Right hindlimb (tissue), 1 donor: ENCODE measurements at places on chromosomes 11 and 22.
A peak's percentile ranks its signal among the peaks of the same experiment; 100 is the strongest.

DNA sequence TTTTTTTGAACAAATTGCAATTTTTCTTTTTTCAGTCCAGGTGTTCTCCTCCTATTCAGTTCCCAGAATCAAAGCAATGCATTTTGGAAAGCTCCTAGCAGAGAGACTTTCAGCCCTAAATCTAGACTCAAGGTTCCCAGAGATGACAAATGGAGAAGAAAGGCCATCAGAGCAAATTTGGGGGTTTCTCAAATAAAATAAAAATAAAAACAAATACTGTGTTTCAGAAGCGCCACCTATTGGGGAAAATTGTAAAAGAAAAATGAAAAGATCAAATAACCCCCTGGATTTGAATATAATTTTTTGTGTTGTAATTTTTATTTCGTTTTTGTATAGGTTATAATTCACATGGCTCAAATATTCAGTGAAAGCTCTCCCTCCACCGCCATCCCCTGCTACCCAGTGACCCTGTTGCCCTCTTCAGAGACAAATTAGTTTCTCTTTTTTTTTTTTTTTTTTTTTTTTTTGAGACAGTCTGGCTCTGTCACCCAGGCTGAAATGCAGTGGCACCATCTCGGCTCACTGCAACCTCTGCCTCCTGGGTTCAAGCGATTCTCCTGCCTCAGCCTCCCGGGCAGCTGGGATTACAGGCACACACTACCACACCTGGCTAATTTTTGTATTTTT is 6.2 kb upstream of the UBE4A start:
- DNase-seq = no peak

DNA sequence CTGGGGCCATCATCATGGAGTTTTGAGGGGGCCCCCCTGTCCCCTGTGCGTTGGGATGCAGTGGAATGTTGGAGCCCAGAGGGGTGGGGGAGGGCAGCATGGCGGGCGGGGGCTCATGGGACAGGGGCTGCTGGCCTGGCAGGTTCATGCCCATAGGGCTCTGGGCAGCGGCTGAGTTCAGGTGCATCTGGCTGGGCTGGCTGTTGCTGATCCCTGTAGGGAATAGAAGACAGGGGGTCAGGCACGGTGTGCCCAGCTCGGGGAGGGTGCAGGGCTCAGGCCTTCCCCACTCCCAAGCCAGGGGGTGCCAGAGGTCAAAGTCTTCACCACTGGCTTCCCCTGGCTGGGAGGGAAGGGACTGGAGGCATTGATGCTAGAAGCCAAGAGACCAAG is 15.6 kb downstream of the CXCR5 start:
- no peak for DNase-seq

DNA sequence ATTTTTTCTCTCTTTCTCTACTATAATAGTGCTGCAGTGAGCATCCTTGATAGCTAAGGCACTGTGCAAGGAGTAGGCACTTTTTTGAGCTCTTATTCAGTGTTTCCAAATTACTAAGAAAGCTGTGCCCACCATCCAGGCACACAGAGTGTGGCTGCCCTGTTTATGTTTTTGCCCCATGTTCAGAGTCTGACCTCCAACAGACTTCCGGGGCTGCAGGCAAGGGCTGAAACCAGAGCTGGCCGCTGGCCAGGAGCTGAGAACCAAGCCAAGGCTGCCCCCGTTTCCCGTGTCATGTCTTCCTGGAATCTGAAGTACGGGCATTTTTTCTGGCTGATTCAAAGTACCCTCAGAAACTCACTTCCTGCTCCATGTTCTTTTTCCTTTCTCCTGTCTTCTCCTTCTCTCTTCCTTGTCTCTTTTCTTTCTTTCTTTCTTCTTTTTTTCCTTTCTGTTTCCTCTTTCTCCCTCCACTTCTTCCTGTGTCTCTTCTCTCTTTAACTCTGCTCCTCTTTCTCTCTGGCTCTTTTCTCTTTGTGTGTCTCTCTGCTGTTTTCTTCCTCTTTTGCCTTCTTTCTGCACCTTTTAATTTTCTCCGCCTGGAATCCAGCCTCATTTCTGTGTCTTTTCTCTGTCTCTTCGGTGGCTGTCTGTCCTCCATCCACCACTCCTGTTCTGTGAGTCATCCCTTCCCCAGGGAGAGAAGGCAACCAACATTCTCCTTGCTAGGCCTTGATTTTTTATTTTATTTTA is 17.0 kb upstream of the KCTD14 start:
- peak; percentile 73 for DNase-seq

- DNase-seq = peak; percentile 49
Observed at GRCh38 chr11:62446091-62446490, 27.3 kb downstream of the SCGB1A1 start.

DNA sequence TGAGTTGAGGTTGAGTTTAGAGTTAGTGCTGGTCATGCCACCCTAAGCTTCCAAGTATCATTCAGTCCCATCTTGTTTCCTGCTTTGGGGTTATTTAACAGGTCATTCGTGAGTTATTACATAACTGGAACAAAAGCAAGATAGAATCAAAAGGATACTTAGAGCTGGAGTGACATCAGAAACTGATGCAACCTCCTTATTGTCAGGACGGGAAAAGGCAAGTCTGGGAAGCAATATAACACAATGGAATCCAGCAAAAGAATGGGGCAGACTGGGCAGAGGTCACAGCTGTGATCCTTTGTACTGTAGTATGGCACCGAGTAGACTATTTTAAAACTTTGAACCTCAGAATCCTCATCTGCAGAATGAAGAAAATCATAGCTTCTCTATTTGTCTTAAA is 4.4 kb upstream of the PRSS23 start:
- DNase-seq = no peak

DNA sequence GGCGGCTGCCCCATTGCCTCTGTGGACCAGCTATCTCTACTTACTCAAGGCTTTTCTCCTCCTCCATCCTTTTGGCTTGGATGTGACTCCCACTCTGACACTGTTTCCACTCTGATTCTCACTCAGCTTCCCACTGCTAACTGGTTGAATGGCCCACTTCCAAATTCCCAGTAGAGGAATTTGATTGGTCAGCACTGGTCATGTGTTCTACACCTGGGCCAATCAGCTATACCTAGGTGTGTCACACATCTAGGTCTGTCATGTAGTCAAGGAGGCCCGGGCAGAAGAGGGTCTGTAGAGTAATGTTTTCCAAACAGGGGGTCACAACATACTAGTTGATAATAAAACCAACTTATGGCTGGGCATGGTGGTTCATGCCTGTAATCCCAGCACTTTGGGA is 53.3 kb downstream of the TPBGL start:
- no peak for DNase-seq

- DNase-seq = peak; percentile 10
Observed at GRCh38 chr22:20024225-20024624, 3.3 kb downstream of the TANGO2 start.

GRCh38 chr22:41968601-41969000 is 642 bp upstream of the SEPTIN3 start:
- DNase-seq = no peak

- DNase-seq = no peak
Observed at GRCh38 chr11:58133309-58134076, 8.2 kb upstream of the OR9I1 start.

DNA sequence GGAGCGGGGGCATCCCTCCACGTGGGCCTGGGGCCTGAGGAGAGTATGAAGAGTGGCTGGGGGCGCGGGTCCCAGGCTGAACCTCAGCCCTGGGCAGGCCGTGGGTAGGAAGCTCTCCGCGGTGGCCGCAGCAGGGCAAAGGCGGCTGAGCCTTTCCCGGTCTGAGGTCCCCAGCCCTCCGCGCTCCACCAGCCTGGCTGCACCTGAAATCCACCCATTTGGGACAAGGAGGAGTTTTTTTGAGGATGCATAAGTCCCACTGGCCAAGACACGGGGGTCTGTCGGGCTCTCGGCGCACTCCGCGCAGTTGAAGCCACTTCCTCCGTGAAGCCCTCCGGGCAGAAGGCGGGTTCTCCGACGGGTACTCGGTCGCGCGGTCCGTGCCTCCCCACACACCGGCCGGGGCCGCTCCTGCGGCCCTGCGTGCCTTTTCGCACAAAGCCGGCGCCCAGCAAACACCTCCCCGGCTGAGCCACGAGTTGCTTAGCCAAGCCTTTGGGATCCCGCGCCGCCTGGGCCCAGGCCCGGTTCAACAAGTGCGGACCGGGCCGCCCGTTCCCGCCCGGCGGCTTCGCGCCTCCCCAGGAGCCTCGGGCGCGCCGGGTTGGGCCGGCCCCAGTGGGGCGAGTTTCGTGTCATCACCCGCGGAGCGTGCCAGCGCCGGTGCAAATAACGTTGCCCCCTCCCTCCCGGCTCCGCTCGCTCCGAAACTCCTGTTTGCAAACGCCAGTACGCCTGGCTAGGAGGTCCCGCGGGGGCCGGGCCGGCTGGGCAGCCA is 666 bp upstream of the OVOL1 start:
- no peak for DNase-seq

- no peak for DNase-seq
Observed at GRCh38 chr11:63548178-63548577, 11.6 kb downstream of the PLAAT4 start.
